Mesothelial cell of epicardium (in vitro differentiated cells): ENCODE measurements at places on chromosomes 3 and 15.
A peak's percentile ranks its signal among the peaks of the same experiment; 100 is the strongest.

DNA sequence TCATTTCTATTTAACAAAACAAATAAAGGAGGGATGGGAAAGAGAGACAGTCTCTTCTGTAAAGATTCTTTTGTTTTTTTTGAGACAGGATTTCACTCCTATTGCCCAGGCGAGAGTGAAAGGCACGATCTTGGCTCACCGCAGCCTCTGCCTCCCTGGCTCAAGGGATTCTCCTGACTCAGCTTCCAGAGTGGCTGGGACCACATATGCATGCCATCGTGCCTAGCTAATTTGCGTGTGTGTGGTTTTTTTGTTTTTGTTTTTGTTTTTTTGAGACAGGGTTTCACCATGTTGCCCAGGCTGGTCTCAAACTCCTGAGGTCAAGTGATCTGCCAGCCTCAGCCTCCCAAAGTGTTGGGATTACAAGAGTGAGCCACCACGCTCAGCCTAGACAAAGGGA lies 23.3 kb downstream of the STAG1 start:
- H3K4me1 ChIP-seq: peaks cover 5% of the 10 kb centered on the region
- H3K36me3 ChIP-seq: no peaks in the 10 kb centered on the region
- no peak for DNase-seq
- no peak overlapping the region for H3K4me3 ChIP-seq

DNA sequence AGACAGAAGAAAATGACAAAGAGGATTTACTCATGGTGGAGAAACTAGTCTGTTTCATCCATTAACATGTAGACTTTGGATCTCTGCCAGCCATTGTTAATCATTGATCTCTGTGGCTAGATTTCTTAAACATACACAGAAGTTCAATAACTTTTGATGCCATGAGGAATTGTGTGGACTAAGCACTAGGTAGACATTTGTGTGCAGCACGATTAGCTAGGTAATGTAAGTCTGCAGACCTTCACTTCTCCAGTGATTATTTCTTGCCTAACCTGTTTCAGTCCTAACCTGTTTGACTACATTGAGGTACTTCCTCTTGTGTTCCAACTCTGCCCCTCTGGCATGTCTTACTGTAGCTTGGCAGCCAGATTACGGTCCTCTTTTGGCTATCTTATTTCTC lies 928.5 kb upstream of the ROBO1 start:
- peaks cover 11% of the 10 kb centered on the region for H3K4me1 ChIP-seq
- H3K36me3 ChIP-seq: no peaks in the 10 kb centered on the region
- no peak for DNase-seq
- H3K4me3 ChIP-seq: no peak overlapping the region
- H3K27ac ChIP-seq: peak overlapping the region; percentile 58

GRCh38 chr3:194023501-194024280 lies 112.3 kb upstream of the HES1 start:
- no peaks in the 10 kb centered on the region for H3K27me3 ChIP-seq
- H3K4me3 ChIP-seq: no peak overlapping the region
- H3K36me3 ChIP-seq: no peaks in the 10 kb centered on the region
- no peak for DNase-seq
- no peak overlapping the region for H3K27ac ChIP-seq
- peaks cover 12% of the 10 kb centered on the region for H3K4me1 ChIP-seq

- peaks cover 46% of the 10 kb centered on the region for H3K4me1 ChIP-seq
- DNase-seq: no peak
- no peak overlapping the region for H3K27ac ChIP-seq
- no peak overlapping the region for H3K4me3 ChIP-seq
Measured at GRCh38 chr3:50608278-50608677, 3.3 kb downstream of the CISH start.

GRCh38 chr3:116140100-116140689 lies 305.1 kb downstream of the LSAMP start:
- H3K36me3 ChIP-seq: no peaks in the 10 kb centered on the region
- no peaks in the 10 kb centered on the region for H3K27me3 ChIP-seq
- no peak overlapping the region for H3K4me3 ChIP-seq
- no peak overlapping the region for H3K27ac ChIP-seq
- peaks cover 20% of the 10 kb centered on the region for H3K4me1 ChIP-seq

DNA sequence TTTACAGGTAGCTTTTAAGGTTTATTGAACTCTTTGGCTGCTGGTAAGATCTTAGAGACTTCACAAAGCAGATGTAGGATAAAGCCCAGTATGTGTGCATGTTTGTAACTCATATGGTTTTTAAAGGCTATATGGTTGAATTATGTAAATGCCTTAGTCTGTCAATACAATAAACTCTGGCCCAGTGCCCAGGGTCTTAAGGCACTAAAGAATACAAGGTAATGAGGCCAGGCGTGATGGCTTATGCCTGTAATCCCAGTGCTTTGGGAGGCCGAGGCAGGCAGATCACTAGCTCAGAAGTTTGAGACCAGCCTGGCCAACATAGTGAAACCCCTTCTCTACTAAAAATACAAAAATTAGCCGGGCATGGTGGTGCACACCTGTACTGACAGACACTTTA lies 170.3 kb upstream of the CGNL1 start:
- no peak overlapping the region for H3K27ac ChIP-seq
- DNase-seq: no peak
- no peak overlapping the region for H3K4me3 ChIP-seq
- peaks cover 9% of the 10 kb centered on the region for H3K4me1 ChIP-seq

- peak; percentile 61 for DNase-seq
- no peaks in the 10 kb centered on the region for H3K27me3 ChIP-seq
- H3K36me3 ChIP-seq: peaks cover 20% of the 10 kb centered on the region
- H3K27ac ChIP-seq: no peak overlapping the region
- no peaks in the 10 kb centered on the region for H3K4me1 ChIP-seq
- no peak overlapping the region for H3K4me3 ChIP-seq
Measured at GRCh38 chr3:47324278-47324865, 41.6 kb downstream of the KLHL18 start.

- H3K4me3 ChIP-seq: no peak overlapping the region
- no peaks in the 10 kb centered on the region for H3K27me3 ChIP-seq
- no peak overlapping the region for H3K27ac ChIP-seq
- no peak for DNase-seq
- peaks cover 37% of the 10 kb centered on the region for H3K36me3 ChIP-seq
Measured at GRCh38 chr3:98874602-98875249, 26.8 kb downstream of the DCBLD2 start.

GRCh38 chr15:40340038-40340739 lies 550 bp downstream of the CCDC9B start:
- peaks cover 70% of the 10 kb centered on the region for H3K4me1 ChIP-seq
- H3K36me3 ChIP-seq: no peaks in the 10 kb centered on the region
- H3K4me3 ChIP-seq: peak overlapping the region; percentile 50

DNA sequence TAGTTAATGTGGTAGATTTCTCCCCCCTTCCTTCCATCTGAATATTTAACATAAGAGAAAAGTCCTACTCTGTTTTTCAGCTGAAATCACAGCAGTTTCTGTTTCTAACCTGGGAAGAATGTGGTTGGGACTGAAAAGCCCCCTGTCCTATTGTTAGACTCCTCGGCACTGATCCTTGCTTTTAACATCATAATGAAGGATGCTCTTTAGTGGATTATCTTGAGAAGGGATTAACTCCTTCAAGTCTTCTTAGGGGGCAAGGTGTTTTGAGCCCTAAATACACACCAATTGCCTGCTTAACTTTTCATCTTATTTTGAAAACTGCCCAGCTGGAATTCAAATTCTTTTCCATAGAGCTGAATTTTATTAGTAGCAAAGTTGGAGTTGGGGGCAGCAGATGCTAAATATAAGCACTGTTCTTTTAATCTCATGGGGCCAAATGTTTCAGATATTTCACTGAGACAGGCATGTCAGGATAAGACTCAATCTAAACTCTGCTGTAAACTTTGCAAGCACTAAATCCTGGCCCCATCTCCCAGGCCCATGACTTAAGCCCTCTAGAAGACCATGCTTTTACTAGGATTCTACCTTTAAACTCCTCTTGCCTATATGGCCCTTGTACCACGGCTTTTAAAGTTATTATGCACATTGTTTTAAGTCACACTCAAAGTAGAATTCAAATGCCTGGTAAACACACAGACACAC lies 243.2 kb upstream of the NR2F2 start:
- peak overlapping the region; percentile 51 for H3K27ac ChIP-seq
- H3K4me3 ChIP-seq: no peak overlapping the region
- no peaks in the 10 kb centered on the region for H3K27me3 ChIP-seq
- no peak for DNase-seq
- H3K4me1 ChIP-seq: peaks cover 34% of the 10 kb centered on the region

DNA sequence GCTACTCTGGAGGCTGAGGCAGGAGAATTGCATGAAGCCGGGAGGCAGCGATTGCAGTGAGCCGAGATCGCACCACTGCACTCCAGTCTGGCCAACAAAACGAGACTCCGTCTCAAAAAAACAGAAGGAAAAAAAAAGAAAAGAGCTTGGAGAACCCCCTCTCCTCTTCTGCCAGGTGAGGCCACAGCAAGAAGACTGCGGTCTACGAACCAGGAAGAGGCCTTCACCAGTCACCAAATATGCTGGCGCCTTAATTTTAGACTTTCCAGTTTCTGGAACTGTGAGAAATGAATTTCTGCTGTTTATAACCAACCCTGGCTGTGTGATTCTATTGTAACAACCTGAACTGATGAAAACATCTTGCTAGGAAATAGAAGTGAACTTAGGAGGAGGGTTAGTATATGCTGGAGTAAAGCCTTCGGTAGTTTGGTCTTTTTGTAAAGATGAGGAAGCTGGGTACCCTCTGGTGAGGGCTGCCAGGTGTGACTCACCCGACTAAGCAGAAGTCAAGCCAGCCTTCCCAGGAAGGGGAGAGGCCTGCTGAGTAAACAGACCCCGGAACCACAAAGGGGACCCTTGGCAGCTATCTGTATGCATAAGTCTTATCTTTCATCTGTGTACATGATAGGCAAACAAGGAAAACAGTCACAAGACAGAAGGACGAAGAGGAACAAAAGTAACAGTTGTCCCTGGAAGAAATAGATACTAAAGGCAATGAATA lies 78.7 kb downstream of the KLF13 start:
- H3K27me3 ChIP-seq: no peaks in the 10 kb centered on the region
- H3K27ac ChIP-seq: no peak overlapping the region
- H3K36me3 ChIP-seq: peaks cover 4% of the 10 kb centered on the region

GRCh38 chr3:173007079-173007723 lies 133.8 kb downstream of the SPATA16 start:
- no peak overlapping the region for H3K4me3 ChIP-seq
- H3K27ac ChIP-seq: no peak overlapping the region
- H3K27me3 ChIP-seq: no peaks in the 10 kb centered on the region
- H3K4me1 ChIP-seq: peaks cover 15% of the 10 kb centered on the region

DNA sequence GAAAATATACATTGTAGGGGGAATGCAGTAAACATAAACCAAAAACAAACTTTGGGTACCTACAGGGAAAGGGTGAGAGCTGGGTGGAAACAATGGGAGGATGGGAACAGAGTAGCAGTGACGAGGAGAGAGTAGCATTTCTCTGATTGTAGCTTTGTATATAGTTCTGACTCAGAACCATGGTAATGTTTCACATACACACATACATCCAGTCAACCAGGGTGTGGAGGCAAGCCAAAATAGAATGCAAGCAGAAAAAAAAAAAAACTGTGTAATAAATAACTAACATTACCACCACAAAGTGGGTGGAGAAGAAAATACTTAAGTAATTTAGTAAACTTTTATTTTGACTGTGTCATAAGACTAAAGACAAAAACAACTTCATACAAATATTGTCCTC lies 27.2 kb downstream of the BCL2A1 start:
- peaks cover 25% of the 10 kb centered on the region for H3K27me3 ChIP-seq
- H3K4me1 ChIP-seq: peaks cover 1% of the 10 kb centered on the region
- no peaks in the 10 kb centered on the region for H3K36me3 ChIP-seq
- no peak overlapping the region for H3K4me3 ChIP-seq
- no peak overlapping the region for H3K27ac ChIP-seq

DNA sequence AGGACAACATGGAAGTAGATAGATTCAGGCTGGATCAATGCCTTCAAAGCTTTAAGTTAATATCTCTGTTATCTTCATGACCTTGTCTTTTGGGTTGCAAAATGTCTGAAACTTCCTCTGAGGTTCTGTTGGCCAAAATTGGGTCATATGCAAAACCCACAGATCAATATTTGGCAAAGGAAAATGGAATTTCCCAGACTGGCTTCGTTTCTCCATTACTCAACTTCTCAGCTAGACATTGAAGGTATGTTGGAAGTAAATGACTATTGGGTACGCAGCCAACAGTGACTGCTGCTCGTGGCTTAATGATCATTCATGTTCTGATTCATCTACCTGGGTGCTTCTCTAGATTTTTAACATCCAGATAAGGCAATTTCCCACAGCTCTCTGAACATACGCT lies 675.4 kb upstream of the SGO1 start:
- no peaks in the 10 kb centered on the region for H3K27me3 ChIP-seq
- H3K36me3 ChIP-seq: peaks cover 12% of the 10 kb centered on the region
- no peak overlapping the region for H3K4me3 ChIP-seq
- H3K4me1 ChIP-seq: no peaks in the 10 kb centered on the region

- H3K4me1 ChIP-seq: no peaks in the 10 kb centered on the region
- H3K4me3 ChIP-seq: no peak overlapping the region
- no peak for DNase-seq
- peaks cover 22% of the 10 kb centered on the region for H3K36me3 ChIP-seq
Measured at GRCh38 chr3:32733631-32734229, 48.7 kb downstream of the CNOT10 start.

- H3K4me1 ChIP-seq: peaks cover 9% of the 10 kb centered on the region
- H3K27me3 ChIP-seq: no peaks in the 10 kb centered on the region
- no peak overlapping the region for H3K4me3 ChIP-seq
- no peak overlapping the region for H3K27ac ChIP-seq
- peaks cover 9% of the 10 kb centered on the region for H3K36me3 ChIP-seq
- no peak for DNase-seq
Measured at GRCh38 chr3:4757575-4758248, 221.5 kb upstream of the BHLHE40 start.

DNA sequence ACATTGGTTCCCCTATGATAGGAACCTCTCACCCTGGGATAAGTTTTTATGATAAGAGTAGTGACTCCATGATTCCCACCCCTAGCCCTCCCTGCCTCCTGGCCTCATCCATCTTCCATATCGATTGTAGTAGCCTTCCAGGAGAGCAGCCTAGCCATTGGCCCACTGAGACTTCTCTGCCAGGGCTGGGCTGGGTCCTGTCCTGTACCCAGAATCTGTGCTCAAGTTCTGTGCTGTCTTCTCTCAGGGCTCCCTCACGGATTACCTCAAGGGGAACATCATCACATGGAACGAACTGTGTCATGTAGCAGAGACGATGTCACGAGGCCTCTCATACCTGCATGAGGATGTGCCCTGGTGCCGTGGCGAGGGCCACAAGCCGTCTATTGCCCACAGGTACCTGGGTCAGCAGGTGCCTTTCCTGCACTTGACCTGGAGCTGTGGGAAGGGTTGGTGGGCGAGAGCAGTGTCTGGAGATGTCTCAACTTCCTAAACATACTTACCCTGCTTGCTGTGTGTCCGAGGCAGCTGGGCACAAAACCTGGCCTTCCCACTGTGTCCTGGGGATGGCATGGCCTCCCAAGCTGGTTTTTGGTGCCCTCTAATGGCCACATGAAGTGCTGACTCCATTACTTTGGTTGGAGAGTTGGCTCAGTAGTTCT lies 16.6 kb upstream of the EXOG start:
- peaks cover 24% of the 10 kb centered on the region for H3K36me3 ChIP-seq
- no peak overlapping the region for H3K27ac ChIP-seq
- no peak overlapping the region for H3K4me3 ChIP-seq
- H3K4me1 ChIP-seq: peaks cover 2% of the 10 kb centered on the region

- no peak overlapping the region for H3K27ac ChIP-seq
- H3K4me3 ChIP-seq: no peak overlapping the region
- H3K27me3 ChIP-seq: no peaks in the 10 kb centered on the region
- H3K4me1 ChIP-seq: peaks cover 69% of the 10 kb centered on the region
- H3K36me3 ChIP-seq: no peaks in the 10 kb centered on the region
- no peak for DNase-seq
Measured at GRCh38 chr3:71408903-71409302, 174.6 kb downstream of the FOXP1 start.
